CD4-positive, alpha-beta T cell (primary cell): ENCODE measurements at places on chromosomes 6 and 20. TPM values are rescaled to one million over a fixed set of nuclear protein-coding genes. Genes with fewer than 3 reads are reported as not detected.

Gene LMBRD1
- 40.3 TPM for total RNA-seq

Gene CLDN20
- not detected for total RNA-seq

Gene SIRPB1
- 8.6 TPM for total RNA-seq

Gene GPR63
- total RNA-seq = 0.25 TPM

- peaks cover 3% of the 10 kb centered on the region for H3K4me1 ChIP-seq
- H3K27ac ChIP-seq = no peak overlapping the region
- DNase-seq = no peak
- H3K27me3 ChIP-seq = no peaks in the 10 kb centered on the region
- no peaks in the 10 kb centered on the region for H3K36me3 ChIP-seq
Observed at GRCh38 chr6:145212813-145213212, 522.5 kb downstream of the EPM2A start.

DNA sequence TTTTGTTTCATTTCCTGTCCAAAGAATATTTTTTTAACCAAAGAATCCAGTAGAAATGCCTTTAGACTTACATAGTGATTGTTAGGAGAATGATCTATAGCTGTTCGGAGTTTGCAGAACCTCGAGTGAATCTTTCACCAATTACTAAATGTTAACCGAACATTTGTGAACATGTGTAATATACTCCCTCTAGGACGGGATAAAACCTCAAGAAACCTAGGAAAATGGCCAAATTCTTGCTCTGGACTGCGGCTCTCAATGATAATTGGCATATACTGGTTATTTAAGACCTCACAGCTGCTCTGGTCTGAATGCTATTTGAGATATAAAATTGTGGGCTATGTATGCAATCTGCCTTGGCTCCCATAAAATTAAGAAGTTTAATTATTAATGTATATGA lies 137.1 kb downstream of the PACRG start:
- H3K36me3 ChIP-seq = no peaks in the 10 kb centered on the region
- H3K27me3 ChIP-seq = no peaks in the 10 kb centered on the region
- H3K4me1 ChIP-seq = no peaks in the 10 kb centered on the region

- H3K36me3 ChIP-seq = no peaks in the 10 kb centered on the region
- no peak for DNase-seq
- H3K27me3 ChIP-seq = no peaks in the 10 kb centered on the region
- H3K27ac ChIP-seq = no peak overlapping the region
- no peaks in the 10 kb centered on the region for H3K4me1 ChIP-seq
- H3K4me3 ChIP-seq = no peak overlapping the region
Observed at GRCh38 chr6:156767603-156768467, 9.3 kb upstream of the ARID1B start.

DNA sequence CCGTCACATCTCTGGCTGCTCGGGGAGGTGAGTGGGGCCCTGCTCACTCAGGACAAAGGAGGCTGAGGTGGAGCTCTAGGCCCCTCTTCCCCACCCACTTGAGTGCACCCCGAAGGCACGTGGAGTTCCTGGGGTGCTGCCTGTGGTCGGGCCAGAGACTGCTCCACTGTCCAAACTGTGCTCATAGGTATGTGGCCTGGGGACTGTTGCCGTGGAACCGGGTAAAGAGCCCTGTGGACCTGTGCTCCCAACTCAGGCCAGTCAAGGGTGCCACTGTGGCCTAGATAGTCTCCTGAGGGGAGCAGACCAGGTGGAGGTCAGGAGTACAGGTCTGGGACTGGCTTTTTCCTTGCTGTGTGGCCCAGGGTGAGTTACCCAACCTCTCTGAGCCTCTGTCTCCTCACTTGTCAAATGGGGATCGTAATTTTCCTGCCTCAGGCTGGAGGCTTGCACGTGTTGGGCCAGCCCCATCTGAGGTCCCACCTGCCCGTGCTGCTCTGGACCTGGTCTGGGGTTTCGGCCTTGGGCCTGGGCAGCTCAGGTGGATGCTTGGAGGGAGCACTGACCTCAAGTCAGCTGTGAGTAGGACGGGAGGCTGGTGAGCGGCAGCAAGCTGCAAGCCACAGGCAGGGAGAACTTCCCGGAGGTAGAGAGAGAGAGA lies 12.4 kb upstream of the NPBWR2 start:
- peaks cover 13% of the 10 kb centered on the region for H3K4me1 ChIP-seq
- no peak for DNase-seq
- peak overlapping the region; percentile 49 for H3K4me3 ChIP-seq

DNA sequence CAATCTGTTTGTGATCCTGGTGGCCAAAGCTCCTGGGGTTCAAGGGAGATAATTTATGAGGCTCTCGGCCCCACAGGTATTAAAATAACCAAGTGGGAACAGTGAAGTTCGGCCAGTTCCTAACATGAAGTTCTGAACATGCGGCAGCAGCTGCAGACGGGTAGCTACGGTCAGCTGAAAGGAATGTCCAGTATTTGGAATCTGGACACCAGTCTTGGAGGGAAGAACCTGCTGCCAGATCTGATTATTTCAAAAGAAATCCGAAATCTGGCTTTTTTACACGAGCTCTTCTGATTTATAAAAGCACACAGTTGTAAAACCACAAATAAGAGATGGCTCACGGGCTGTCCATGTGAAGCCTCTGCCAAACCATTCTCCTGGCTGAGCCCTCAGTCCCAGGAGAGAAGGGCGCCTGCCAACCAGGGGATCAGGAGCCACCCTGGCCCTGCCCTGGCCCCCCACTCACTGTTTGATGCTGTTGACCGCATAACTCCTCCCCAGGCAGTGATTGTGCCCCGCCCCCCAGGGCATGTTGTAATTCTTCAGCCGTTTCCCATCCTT lies 28.2 kb upstream of the KCNB1 start:
- H3K4me1 ChIP-seq = peaks cover 4% of the 10 kb centered on the region
- peaks cover 32% of the 10 kb centered on the region for H3K27me3 ChIP-seq
- no peak for DNase-seq
- H3K36me3 ChIP-seq = no peaks in the 10 kb centered on the region
- H3K27ac ChIP-seq = no peak overlapping the region
- no peak overlapping the region for H3K4me3 ChIP-seq

DNA sequence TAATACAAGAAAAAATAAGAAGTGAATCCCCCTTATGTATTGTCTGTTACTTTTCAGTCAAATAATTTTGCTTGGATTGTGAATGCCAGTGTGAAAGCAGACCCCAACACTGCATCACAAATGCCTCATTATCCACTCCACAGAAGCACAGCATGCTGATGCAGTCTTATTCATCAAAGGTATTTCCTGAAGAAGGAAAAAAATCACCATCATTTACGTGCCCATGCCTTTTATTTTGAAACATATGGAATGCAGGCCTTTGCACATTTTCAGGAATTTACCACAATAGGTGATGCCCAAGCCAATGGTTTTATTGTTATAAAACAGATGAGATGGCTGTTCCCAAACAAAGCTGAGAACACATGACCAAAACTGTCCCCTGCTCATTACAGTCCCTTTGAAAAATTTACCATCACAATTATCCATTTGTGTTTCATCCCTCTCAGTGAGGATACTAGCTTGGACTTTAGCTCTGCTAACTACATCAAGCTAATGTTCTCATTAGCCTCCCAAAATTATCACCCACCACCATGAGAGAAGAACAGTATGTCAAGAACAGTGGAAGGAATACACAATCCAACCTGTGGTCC lies 180.6 kb upstream of the HTR1E start:
- H3K27me3 ChIP-seq = no peaks in the 10 kb centered on the region
- no peak overlapping the region for H3K27ac ChIP-seq
- H3K36me3 ChIP-seq = no peaks in the 10 kb centered on the region
- H3K4me3 ChIP-seq = no peak overlapping the region
- H3K4me1 ChIP-seq = no peaks in the 10 kb centered on the region

GRCh38 chr6:74607934-74608333 lies 597.9 kb downstream of the COL12A1 start:
- no peaks in the 10 kb centered on the region for H3K27me3 ChIP-seq
- no peaks in the 10 kb centered on the region for H3K4me1 ChIP-seq
- H3K36me3 ChIP-seq = no peaks in the 10 kb centered on the region
- no peak for DNase-seq
- H3K27ac ChIP-seq = no peak overlapping the region
- no peak overlapping the region for H3K4me3 ChIP-seq

- no peak overlapping the region for H3K4me3 ChIP-seq
- H3K27ac ChIP-seq = no peak overlapping the region
- no peaks in the 10 kb centered on the region for H3K27me3 ChIP-seq
- peaks cover 28% of the 10 kb centered on the region for H3K4me1 ChIP-seq
- DNase-seq = no peak
Observed at GRCh38 chr20:19966840-19967239, 50.3 kb upstream of the NAA20 start.

- no peak overlapping the region for H3K4me3 ChIP-seq
- H3K27ac ChIP-seq = no peak overlapping the region
- H3K36me3 ChIP-seq = peaks cover 35% of the 10 kb centered on the region
- H3K4me1 ChIP-seq = peaks cover 5% of the 10 kb centered on the region
Observed at GRCh38 chr6:36851149-36851614, 11.9 kb upstream of the CPNE5 start.

GRCh38 chr6:91387290-91388059 lies 800.6 kb upstream of the MAP3K7 start:
- H3K4me1 ChIP-seq = no peaks in the 10 kb centered on the region
- no peaks in the 10 kb centered on the region for H3K27me3 ChIP-seq
- H3K27ac ChIP-seq = no peak overlapping the region
- DNase-seq = no peak
- no peaks in the 10 kb centered on the region for H3K36me3 ChIP-seq
